Activated CD4-positive, CD25-positive, alpha-beta regulatory T cell treated with anti-CD3 and anti-CD28 coated beads, Interleukin-2, amount 50 U/mL, for 16 hours (primary cell): ENCODE measurements at places on chromosomes 1 and 21.

DNA sequence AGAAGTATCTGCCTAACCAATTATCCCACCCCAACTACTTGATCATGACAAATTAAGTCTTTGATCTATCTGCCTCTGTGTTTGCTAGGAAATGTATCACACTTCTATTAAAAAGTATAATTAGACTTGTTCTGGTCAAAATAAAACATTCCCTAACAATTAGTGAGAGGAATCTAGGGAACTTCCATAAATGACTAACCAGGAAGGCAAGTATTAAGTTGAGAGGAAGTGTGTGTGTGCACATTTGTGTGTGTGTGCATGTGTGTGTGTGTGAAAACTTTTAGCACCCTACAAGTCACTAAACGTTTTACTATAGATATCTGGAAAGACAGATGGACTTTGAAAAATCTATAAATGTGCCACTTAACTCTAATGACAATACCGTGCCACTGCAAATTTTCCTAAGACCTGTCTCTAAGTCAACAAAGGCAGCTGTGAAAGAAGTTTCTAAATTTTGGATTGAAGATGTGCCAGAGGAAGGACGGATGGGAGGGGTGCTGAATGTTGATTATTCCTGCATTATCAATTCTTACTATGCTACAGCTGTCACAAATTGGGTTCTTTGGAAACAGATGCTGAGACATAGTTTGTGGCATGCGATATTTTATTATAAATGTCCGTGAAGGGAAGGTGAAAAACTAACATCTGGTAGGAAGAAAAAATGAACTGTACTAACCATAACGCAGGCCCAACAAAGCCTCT lies 567.1 kb downstream of the PTPRC start:
- DNase-seq, result no peak

DNA sequence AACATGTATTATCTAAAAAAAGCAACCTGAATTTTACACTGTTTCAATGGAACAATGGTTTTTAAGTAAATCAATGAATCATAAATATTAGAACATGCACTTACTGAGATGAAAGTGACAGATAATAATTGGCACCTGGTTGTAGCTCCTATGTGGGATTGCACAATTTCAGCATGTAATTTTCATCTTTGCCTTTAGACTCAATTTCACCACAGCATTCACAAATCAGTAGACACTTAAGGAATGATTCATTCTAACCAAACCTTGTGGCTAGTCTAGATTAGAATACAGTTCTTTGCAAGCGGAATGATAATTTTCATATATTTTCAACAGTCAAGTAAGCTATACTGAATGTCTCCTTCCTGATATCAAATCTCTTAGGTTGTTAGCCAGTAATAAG lies 853.4 kb downstream of the KCNT2 start:
- DNase-seq, result no peak

- no peak for DNase-seq
Observed at GRCh38 chr21:35994613-35995012, 65.7 kb downstream of the SETD4 start.

DNA sequence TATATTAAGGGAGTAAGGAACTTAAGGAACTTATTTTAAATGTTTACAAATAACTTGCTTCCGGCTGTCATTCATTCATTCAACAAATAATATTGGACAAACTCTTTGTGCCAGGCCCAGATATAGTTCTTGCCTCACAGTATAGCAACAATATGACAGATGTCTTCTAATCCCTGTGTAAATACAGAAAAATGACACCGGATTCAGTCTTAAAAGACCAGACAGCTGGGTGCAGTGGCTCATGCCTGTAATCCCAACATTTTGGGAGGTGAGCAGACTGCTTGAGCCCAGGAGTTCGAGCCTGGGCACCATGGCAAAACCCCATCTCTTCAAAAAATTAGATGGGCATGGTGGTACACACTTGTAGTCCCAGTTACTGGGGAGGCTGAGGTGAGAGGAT lies 23.7 kb downstream of the EIF2B3 start:
- DNase-seq, result no peak

DNA sequence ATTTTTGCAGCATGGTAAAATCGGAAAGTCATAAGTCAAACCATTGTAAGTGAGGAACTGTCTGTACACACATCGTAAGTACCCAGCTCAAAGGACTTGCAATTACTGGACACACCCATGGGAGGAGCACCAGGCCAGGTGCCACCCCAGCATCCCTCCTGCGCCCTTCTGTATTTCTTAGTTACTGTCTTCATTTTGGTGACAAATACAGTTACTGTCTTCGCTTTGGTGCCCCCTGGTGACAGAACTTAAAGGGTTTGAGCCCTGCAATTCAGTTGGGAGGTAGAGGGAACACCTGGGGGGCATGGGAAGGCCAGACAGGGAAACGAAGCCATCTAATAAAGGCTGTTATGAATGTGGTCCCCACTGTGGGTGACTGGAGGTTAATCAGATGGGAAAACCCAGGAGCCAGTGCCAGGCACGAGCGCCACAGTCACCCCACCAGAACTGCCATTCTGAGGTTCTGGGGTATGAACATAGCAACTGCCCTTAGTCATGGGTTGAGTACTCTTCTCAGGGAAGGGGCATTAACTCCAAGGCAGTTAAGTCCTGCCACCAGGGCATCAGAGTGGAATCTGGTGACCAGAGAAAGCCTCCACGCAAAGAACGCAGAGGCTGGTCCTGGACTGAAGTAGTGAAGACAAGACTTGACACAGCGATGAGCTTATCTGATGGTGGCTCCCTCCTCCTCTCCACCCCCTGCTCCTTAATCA lies 612.9 kb downstream of the PTPRU start:
- no peak for DNase-seq

DNA sequence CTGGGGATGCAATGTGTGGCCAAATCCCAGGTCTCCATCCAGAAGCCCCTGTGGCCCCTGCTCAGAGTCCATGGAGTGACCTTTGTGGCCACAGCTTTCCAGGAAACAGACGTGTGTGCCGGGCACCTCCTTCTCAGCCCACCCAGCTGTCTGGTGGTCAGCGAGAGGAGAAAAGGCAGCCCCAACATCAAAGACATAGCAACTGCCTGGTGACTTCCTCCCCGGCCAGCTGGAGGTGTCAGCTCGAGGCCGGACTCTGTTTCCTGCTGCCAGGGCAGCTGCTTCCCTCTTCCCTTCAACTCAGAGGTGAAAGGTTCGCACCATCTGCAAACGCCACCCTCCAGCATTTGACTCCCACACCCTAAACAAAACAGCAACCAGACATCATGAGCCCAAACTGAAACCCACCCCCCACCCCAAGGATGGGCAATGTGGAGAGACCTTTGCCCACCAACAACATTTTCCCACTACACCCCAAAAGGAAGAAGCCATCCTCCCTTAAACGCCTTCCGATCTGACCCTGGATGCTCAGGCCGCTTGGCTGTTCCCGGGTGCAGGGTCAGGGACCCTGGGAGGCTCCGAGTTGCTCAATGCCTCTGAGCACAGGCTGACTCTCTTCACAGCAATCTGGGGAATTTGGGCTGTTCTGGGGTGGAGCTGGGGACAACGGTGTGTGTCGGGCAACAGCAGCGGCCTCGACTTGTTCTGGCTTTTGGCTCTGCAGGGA lies 162.3 kb downstream of the PSMG1 start:
- no peak for DNase-seq

GRCh38 chr1:211833174-211833820 lies 2.7 kb upstream of the LPGAT1 start:
- DNase-seq, result no peak

GRCh38 chr1:168918860-168919741 lies 187.4 kb upstream of the ATP1B1 start:
- no peak for DNase-seq

DNA sequence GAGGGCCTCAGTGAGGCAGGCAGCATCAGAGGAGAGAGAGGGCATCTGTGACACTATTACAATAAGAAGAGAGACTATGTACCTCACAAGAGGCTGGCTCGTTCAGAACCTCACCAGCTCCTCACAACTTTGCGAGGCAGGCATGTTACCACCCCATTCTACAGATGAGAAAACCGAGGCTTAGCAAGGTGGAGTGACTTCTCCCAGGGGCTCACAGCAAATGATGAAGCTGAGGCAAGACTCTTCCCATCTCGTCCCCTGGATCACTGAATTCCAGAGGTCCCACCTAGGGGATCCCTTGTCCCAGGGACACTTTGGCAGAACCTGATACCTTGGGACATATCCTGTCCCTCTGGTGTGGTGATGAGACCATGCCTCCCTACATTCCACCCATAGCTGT lies 64.4 kb downstream of the DISP3 start:
- DNase-seq, result no peak

DNA sequence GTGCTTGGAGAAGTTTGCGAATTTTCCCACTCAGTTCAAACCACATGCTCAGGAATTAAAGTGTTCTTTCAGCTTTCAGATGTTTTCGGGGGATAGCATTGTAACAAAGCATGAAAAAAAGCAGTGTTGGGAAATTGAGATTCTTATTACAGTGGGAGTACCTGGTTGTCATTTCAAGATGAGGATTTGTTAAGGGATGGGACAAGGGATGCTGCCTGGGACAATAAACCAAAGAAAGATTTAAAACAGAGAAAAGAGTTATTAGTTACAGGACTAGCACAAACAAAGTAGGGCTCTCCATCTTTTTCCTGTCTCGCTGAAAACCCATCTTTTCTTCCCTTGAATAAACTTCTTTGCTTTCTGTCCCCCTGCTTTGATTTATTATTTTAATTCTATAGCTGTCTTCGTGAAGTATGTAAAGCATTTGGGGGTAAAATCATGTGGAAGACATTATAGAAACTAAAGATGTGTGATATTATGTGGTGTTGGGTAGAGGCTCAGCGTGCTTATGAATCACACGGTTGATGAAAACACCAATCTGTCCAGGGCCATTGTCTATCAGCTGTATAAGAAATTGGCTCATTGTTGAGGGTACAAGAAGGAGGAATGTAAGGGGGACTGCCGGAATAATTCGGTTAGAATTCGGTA lies 277.6 kb downstream of the KIF26B start:
- DNase-seq, result no peak

- DNase-seq, result no peak
Observed at GRCh38 chr1:186884251-186884650, 55.5 kb downstream of the PLA2G4A start.

GRCh38 chr1:80468356-80468755 lies 1332.4 kb upstream of the ADGRL2 start:
- DNase-seq, result no peak

GRCh38 chr1:229064320-229065168 lies 206.4 kb upstream of the RAB4A start:
- DNase-seq, result no peak

DNA sequence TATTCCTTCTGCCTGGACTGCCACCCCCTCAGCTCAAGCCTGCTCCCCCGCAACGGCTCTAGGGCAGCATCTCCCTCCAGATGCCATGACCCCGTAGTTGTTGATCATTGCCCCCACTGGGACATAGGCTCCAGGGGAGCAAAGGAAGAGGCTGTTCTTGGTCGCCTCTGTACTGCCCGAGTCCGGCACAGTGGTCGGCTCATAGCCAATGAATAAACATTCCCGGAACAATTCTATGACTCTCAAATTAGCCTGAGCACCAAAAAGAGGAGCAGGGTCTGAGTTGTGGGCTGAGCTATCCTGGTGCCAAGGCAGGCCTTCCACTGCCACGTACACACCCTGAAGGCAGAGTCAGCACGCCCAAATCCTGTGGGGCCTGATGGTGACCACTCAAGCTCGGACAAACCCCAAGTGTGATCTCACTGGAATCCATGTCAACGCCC lies 33.1 kb downstream of the CAPZB start:
- no peak for DNase-seq

DNA sequence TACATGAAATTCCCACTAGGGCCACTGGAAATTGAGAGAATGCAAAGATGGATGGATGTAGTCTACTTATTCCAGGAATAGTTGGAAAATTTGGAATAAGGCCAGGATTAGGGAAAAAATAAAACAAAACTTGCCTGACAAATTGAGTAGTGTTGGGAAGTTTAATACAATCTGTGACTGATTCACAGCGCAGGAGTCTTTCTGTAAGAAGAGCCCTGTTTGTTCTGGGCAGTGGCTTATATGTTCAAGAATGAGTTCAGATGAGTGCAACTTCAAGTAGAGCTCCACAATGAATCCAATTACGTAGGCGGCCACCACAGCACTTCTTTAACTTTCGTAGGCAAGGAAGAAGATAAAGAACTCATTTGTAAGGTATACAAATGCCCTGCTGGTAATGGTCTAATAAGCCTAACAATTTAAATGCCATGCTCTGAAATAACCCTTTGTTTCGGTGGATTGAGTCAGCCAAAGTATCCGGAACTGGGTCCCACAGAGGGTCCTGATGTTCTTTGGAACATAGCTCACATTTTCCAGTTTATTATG lies 47.1 kb upstream of the KCNE1 start:
- no peak for DNase-seq

- no peak for DNase-seq
Observed at GRCh38 chr1:58966103-58966916, 182.5 kb upstream of the JUN start.

- DNase-seq, result no peak
Observed at GRCh38 chr1:43435146-43436145, 18.3 kb downstream of the HYI start.
